ENCODE measurements at places on chromosomes 16 and 17.

DNA sequence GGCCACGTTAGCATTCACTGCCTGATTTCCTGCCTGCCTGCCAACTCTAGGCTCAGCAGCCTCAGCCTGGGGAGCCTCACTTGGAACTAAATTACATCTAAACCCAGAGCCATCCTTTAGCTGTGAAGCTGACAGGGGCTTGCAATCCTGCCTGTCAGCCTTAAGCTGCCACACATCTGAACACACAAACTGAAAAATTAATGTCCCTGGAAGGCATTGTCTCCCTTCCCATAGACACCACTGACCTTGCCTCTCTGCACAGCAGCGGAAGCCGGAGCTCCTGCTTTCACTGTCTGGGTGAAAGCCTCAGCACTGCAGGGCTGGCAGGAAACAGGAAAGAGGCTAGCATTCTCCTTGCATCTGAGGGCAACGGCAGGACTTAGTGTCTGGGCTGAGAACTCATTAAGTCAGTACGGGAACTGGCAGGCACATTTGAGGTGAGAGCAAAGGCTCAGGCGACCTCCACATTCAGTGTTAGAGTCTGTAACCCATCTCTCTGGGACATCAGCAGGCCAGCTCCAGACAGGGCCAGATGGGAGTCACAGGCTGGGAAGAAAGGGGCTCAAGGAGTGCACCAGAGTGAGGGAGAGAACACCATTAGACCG lies 452.4 kb upstream of the C16orf82 start:
- DNase-seq, result no peak

- DNase-seq, result peak; percentile 17
These were observed 850 bp downstream of the PPM1E start for GRCh38 chr17:58756246-58757161.

DNA sequence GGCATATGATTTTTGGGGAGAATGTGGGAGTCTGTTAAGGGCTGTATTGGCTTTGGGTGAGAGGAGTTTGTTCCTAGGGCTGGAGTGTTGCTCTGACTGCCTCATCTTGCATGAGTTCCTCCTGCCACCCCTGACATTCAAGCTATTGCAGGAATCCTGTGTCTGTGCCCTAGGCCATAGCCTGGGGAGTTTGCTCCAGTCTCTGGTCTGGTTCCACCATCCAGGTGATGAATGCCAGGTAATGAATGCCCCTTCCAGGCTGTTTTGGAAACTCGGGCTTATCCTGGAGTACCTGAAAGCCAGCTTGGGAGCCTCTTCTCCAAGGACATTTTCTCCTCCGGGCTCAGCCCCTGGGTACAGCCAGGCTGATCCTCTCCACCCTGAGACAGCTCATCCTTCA lies 117.0 kb upstream of the IRX3 start:
- DNase-seq, result no peak

DNA sequence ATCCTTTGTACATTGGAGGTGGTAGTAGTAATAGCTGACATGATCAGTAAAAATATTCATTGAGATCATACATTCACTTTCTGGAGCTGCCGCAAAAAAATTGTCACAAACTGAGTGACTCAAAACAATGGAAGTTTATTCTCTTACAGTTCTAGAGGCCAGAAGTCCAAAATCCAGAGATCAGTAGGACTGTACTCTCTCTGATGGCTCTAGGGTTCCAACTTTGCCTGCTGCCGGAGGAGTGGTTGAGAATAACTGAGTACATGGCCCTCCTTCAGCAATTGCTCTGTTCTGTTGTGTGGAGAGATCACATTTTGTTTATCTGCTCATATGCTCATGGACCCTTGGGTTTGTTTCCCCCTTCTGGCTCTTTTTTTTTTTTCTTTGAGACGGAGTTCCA lies 23.5 kb downstream of the ABAT start:
- DNase-seq, result no peak

- DNase-seq, result no peak
These were observed 28.5 kb downstream of the TMEM132E start for GRCh38 chr17:34607917-34608316.

DNA sequence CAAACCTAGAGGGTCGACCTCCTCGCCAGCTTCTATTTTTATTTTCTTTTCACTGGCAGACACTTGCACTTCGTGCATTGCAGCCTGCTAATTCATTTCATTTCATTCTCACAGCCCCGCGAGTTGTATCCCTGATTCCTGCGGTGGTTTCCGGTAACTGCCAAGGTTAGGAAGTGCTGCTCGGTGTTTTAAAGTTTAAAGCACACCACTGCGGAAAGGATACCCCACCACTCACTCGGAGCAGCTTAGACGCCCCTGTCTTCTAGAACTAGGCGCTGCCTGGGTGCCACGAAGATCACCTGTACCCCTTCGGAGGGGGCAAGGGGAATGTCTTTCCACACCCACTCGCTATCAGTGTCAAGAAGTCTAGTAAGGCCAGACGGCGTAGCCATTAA lies 509 bp downstream of the CNEP1R1 start:
- DNase-seq, result peak; percentile 31

- no peak for DNase-seq
These were observed 467.1 kb downstream of the WWOX start for GRCh38 chr16:78566397-78567073.

GRCh38 chr17:6642592-6642991 lies 1.7 kb downstream of the TXNDC17 start:
- DNase-seq, result no peak

Measured in renal pelvis (tissue), 12 donors.